ENCODE measurements at places on chromosomes 6 and 20. TPM values are rescaled to one million over a fixed set of nuclear protein-coding genes. Genes with fewer than 3 reads are reported as not detected.

DNA sequence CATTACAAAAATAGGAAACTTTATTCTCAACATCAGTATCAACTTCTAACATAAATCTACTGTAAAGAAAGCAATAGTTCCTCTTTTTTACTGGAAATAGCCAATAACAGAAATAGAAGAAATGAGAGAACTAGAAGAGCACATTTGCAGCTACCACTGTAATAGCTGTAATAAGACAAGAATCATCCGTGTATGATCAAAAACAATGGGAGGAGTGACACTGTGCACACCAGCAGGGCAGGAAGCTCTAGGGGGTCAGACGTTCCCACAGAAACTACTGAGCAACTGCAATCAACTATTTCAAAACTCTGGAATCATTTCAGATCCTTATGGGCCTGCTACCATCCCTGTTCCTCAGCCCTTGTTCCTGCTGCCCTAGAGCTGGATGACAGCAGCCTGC, 43.7 kb downstream of the NINL start:
- H3K27ac ChIP-seq = peak overlapping the region; percentile 80
- no peaks in the 10 kb centered on the region for H3K27me3 ChIP-seq
- DNase-seq = no peak
- H3K4me3 ChIP-seq = no peak overlapping the region
- H3K36me3 ChIP-seq = no peaks in the 10 kb centered on the region

DNA sequence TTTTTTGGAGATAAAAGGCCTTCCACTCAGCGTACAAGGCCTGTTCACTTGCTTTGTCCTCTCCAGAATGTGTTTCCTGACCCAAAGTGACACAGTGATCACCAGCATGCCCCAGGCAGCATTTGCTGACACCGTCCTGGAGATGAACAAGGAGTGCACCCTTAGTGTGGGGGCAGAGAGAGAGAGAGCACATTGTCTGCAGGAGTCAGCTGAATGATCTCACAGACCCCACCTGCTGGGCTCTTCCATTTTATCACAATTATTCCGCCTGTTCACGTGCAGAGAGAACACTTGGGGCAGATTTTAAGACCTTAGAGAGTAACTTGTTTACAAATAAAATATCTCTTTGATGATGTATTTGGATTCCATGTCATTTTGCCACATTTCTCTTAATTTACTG, 22.4 kb upstream of the MAS1L start:
- no peaks in the 10 kb centered on the region for H3K36me3 ChIP-seq
- no peak for DNase-seq
- no peak overlapping the region for H3K27ac ChIP-seq
- no peaks in the 10 kb centered on the region for H3K27me3 ChIP-seq
- H3K4me1 ChIP-seq = no peaks in the 10 kb centered on the region

Gene CDC40
- 19.9 TPM for total RNA-seq

DNA sequence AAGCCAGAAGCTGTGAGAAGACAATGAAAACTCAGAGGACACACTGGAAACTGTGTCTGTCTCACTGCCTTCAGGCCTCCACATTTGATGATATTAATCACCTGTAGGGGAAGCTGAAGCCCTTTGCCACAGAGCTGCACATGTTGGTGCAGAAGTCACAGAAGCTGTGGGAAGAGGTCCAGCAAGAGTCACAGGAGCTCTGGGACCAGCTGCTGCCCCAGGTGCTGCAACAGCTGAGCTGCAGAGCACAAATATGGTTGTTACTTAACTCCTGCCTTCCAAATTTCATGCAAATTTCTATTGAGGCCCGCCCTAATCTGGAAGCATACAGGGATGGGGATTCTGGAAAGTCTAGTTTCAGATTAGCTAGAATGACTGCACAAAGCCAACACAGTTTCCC, 169.3 kb downstream of the OGFRL1 start:
- no peaks in the 10 kb centered on the region for H3K4me1 ChIP-seq
- no peaks in the 10 kb centered on the region for H3K36me3 ChIP-seq
- H3K27ac ChIP-seq = no peak overlapping the region
- no peaks in the 10 kb centered on the region for H3K27me3 ChIP-seq

- H3K27ac ChIP-seq = peak overlapping the region; percentile 39
- peaks cover 14% of the 10 kb centered on the region for H3K4me1 ChIP-seq
- no peaks in the 10 kb centered on the region for H3K36me3 ChIP-seq
- peaks cover 29% of the 10 kb centered on the region for H3K27me3 ChIP-seq
Measured at GRCh38 chr6:36840432-36841403, 1.5 kb upstream of the CPNE5 start.

Gene PNLDC1
- total RNA-seq = not detected

GRCh38 chr20:62618611-62619529, 23.4 kb upstream of the SLCO4A1 start:
- H3K36me3 ChIP-seq = no peaks in the 10 kb centered on the region
- H3K4me3 ChIP-seq = no peak overlapping the region
- H3K27me3 ChIP-seq = no peaks in the 10 kb centered on the region

DNA sequence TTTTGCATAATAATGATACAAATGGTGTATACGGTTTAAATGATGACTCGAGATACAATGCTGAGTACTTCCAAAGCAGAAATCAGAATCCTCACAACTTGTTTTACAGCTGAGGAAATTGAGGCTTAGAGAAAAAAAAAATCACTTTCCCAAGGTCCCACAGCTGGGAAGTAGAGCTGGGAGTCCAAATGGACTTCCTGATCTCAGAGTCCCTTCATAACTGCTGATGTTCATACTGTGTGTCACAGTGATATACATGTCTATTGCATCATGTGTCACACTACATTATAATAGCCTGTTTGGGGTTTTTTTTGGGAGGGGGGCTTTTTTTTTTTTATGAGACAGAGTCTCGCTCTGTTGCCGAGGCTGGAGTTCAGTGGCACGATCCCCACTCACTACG, 8.5 kb downstream of the HM13 start:
- DNase-seq = no peak
- H3K4me1 ChIP-seq = no peaks in the 10 kb centered on the region
- no peak overlapping the region for H3K27ac ChIP-seq
- no peak overlapping the region for H3K4me3 ChIP-seq
- H3K36me3 ChIP-seq = no peaks in the 10 kb centered on the region

DNA sequence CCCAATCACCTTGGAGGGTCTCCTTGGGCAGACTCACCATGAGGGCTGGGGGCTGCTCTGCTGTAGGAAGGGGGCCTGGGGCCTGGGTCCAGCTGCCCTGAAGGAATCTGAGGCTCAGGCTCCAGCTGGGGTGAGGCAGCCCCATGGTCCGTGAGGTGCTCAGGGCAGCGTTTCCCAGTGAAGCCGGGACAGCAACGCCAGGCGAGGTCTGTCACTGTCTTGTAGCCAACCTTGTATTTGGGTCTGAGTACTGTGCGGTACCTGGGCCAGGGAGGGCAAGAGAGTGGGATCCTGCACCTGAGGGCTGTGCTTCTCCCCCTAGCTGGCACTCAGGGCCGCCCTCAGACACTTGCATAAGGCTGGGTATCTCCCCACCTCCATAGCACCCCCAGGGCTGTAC, 3.0 kb downstream of the EMILIN3 start:
- no peak overlapping the region for H3K27ac ChIP-seq
- no peaks in the 10 kb centered on the region for H3K36me3 ChIP-seq

GRCh38 chr20:5608104-5608441, 142.1 kb upstream of the SHLD1 start:
- DNase-seq = no peak
- H3K4me1 ChIP-seq = peaks cover 5% of the 10 kb centered on the region
- no peak overlapping the region for H3K4me3 ChIP-seq
- H3K36me3 ChIP-seq = no peaks in the 10 kb centered on the region

Gene SNAP91
- total RNA-seq = 0.53 TPM

Gene ADGRF5
- 2.0 TPM for total RNA-seq
